ENCODE measurements at places on chromosomes 5 and 9.

DNA sequence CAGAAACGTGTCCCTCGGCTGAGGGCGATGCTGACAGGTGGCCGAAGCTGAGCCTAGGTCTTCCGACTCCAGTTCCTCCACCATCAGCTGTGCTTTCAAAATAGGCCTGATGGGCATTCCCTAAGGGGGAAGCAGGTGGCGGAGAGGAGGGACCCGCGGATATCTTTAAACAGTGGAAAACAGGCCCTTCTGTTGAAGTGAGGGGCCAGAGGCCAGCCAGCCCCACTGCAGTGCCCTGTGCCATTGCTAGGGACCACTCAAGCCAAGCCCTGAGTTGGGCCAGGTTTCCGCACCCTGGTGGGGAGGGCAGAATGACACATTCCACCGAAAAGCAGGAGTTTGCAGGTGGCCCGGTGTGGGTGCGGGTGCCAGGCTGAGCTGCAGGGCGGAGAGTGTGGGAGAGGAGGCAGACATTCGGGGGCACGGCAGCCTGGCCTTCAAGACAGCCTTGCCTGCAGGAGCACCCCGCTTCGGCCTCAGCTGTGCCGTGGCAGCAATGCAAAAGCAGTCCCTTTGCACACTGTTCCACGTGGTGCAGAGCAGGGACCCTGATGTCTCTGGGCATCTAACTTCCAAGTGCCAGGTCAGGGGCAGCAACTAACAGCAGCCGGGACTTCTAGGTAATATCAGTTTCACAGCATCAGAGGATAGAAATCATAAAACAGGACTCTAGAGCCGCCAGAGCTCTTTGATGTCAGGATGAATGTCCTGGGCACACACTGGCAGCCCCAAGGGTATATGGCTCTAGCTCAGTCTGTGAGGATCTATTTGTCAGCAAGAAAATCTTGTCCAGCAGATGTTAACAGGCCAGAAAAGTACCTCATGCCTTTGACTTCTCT lies 17.2 kb downstream of the HNRNPH1 start:
- no peak for DNase-seq

DNA sequence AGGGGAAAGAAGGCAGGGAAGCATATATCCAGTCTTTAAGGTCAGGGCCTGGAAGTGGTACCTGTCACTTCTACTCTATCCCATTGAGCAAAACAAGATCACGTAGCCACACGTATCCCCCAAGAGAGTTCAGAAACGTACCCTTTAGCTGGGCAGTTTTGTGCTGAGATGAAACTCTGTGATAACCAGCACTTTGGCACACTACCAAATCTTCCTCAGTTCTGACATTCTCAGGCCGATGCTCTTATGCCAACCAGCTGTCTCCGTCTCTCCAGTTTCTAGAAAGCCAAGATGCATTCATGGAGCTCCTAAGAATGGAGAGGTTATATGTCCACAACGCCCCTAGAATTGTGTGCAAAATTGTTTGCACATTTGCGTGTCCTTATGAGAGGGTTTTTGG lies 176.6 kb upstream of the MSX2 start:
- no peak for DNase-seq

DNA sequence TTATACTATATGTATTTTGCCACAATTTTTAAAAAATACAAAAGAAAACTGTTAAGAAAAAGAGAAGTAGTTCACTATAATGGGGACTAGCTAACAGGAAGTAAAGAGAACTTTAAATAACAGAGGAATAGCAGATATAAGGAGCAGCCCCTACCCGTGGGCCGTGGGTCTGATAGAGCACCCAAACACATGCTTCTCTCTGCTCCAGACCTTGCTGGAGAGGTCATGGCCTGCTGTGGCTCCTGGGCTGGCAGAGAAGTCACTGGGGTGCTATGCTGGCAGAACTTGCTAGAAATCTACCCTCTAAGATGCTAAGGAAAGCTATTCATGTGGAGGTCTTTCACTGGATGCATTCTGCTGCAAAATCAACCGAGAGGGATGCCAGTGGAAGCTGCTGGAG lies 10.0 kb upstream of the TNFAIP8 start:
- no peak for DNase-seq

GRCh38 chr5:61371474-61371873 lies 39.4 kb downstream of the ZSWIM6 start:
- DNase-seq = no peak
